ENCODE measurements at places on chromosomes 4 and X. TPM values are rescaled to one million over a fixed set of nuclear protein-coding genes. Genes with fewer than 3 reads are reported as not detected.

DNA sequence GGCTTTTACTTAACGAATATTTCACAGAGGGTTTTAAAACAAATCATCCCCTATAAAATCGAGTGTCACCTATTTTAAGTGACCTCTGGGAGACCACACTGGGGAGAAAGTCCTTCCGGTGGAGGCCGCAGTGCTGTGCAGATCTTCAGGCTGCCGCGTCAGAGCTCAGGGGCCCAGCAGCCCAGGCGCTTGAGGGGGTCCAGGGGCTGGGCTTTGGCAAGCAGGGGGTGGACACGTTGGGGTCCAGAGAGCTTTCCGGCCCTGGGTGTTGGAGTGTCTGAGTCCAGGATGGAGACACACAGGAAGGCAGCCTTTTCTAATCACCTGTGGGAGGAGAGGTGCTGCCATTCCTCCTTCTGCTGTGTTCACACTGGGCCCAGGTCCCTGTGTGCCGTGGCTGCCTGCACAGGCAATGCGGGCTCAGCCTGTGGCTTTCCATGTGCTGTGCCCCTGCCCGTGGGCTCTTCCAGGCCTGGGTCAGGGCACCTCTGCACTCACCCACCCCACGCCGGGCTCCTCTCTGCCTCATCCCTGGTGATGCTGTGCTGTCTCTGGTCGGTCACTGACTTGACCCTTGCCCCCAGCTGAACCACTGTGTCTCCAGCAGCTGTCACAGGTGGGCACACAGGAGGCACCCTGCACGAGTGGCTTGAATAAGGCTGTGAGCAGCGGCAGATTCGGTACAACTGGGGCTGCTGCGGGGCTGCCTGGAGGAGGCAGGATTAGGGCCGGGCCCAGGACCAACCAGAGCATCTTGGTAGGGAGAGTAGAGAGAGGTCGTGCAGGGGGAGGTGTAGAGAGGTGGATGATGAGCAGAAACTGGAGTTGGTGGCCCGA is 10.0 kb downstream of the HTRA3 start:
- no peaks in the 10 kb centered on the region for H3K27me3 ChIP-seq
- H3K27ac ChIP-seq, result no peak overlapping the region
- no peaks in the 10 kb centered on the region for H3K36me3 ChIP-seq
- no peak for DNase-seq
- no peak overlapping the region for H3K4me3 ChIP-seq

GRCh38 chr4:1855333-1856070 is 454 bp downstream of the LETM1 start:
- H3K36me3 ChIP-seq, result no peaks in the 10 kb centered on the region
- H3K27me3 ChIP-seq, result no peaks in the 10 kb centered on the region
- peak; percentile 33 for DNase-seq
- peak overlapping the region; percentile 81 for H3K27ac ChIP-seq
- peak overlapping the region; percentile 82 for H3K4me3 ChIP-seq
- H3K4me1 ChIP-seq, result peaks cover 35% of the 10 kb centered on the region

GRCh38 chr4:136784326-136784725 is 748.0 kb downstream of the PCDH18 start:
- no peaks in the 10 kb centered on the region for H3K27me3 ChIP-seq
- no peak overlapping the region for H3K27ac ChIP-seq
- no peaks in the 10 kb centered on the region for H3K4me1 ChIP-seq

- H3K27me3 ChIP-seq, result no peaks in the 10 kb centered on the region
- no peak for DNase-seq
Observed at GRCh38 chr4:41572956-41573355, 35.0 kb downstream of the LIMCH1 start.

GRCh38 chr4:150656891-150657290 is 74.9 kb downstream of the MAB21L2 start:
- no peak overlapping the region for H3K4me3 ChIP-seq
- H3K36me3 ChIP-seq, result no peaks in the 10 kb centered on the region
- no peaks in the 10 kb centered on the region for H3K4me1 ChIP-seq
- no peak for DNase-seq

GRCh38 chr4:46839128-46839527 is 69.9 kb downstream of the COX7B2 start:
- no peaks in the 10 kb centered on the region for H3K4me1 ChIP-seq
- H3K27me3 ChIP-seq, result no peaks in the 10 kb centered on the region
- no peaks in the 10 kb centered on the region for H3K36me3 ChIP-seq
- no peak for DNase-seq
- H3K4me3 ChIP-seq, result no peak overlapping the region

- H3K27me3 ChIP-seq, result no peaks in the 10 kb centered on the region
- H3K27ac ChIP-seq, result peak overlapping the region; percentile 100
- peak; percentile 85 for DNase-seq
Observed at GRCh38 chrX:2928191-2928582, 952 bp downstream of the ARSD start.

DNA sequence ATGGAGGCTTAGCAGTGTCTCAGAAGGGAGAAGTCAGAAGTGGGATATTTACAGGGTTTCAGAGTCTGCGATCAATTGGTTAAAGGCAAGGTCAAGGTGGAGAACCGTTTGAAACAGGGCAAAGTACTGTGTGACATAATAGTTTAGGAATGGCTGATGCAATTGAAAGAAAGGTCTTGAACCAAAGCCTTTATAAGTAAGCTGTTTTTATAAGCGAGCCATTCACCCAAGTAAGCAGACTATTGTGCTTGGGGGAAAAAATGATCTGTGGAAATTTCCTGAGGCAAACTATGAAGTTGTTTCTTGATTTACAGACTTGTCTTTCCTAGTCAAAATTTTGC is 327.3 kb downstream of the CAMK2D start:
- no peak for DNase-seq
- H3K27ac ChIP-seq, result no peak overlapping the region
- peaks cover 14% of the 10 kb centered on the region for H3K4me1 ChIP-seq
- no peaks in the 10 kb centered on the region for H3K36me3 ChIP-seq
- H3K4me3 ChIP-seq, result no peak overlapping the region

DNA sequence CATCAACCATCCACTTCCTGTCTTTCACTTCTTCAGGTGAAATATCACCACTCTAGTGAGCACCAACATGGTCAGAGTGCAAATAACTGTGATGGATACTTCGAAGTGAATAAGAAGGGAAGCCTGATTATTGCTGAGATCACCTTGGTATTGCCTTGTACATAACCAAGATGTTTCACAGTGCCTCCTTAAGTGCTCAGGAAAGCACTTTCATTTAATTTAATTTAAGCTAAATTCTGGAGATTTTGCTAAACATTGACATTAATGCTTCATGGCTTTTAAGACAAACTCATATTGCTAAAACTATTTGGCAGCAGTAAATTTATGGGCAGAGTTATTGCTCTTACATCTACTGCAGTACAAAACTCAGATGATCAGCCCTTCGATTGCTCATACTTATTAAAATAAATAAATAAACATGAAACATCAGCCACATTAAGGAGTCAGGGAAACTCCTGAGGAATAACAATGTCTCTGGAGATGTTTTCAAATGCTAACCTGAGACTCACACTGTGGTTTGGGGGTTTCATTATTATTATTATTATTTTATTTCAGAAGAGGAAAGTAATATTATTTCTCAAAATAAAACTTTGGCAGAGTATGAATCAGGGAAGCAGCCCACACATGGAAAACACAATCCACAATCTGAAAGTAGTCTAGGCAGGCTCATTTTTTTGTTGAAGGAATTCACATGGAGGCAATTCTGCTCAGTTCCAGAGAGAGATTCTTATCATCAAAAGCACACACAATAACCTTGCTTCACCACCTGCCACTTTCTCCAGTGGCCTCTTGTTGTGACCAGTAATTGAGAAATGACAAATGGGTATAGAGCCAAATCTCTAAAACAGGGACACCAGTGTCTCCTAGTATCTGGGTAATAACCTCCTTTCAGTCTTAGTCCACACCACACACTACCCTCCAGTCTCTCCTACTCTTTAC is 344.2 kb downstream of the MAPK10 start:
- no peak for DNase-seq
- no peak overlapping the region for H3K4me3 ChIP-seq
- no peaks in the 10 kb centered on the region for H3K4me1 ChIP-seq

- no peaks in the 10 kb centered on the region for H3K27me3 ChIP-seq
- no peak overlapping the region for H3K27ac ChIP-seq
- H3K4me3 ChIP-seq, result no peak overlapping the region
- no peaks in the 10 kb centered on the region for H3K36me3 ChIP-seq
Observed at GRCh38 chrX:140521393-140521792, 16.5 kb upstream of the SOX3 start.

- no peak overlapping the region for H3K4me3 ChIP-seq
- H3K36me3 ChIP-seq, result no peaks in the 10 kb centered on the region
- no peaks in the 10 kb centered on the region for H3K4me1 ChIP-seq
- H3K27me3 ChIP-seq, result no peaks in the 10 kb centered on the region
- no peak for DNase-seq
Observed at GRCh38 chrX:13372203-13372980, 52.5 kb upstream of the ATXN3L start.

DNA sequence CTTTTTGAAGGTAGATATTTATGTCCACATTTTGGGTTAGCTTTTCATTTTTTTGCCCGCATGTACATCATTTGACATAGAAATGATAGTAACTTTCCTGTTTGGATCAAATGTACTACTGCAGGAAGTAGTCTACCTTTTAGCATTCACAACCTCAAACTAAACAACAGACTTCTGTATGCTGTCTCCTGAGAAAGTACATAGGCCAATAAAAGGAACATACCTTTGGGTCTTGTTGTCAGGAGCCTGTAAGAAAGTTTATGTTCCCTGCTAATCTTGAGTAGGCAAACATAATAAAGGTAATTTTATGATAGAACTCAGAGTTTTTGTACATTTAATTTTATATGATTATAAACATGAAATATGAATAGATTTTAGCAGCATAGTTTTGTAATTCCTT is 54.2 kb downstream of the STAG2 start:
- no peaks in the 10 kb centered on the region for H3K36me3 ChIP-seq
- H3K27ac ChIP-seq, result no peak overlapping the region
- H3K27me3 ChIP-seq, result no peaks in the 10 kb centered on the region
- peaks cover under 1% of the 10 kb centered on the region for H3K4me1 ChIP-seq
- no peak overlapping the region for H3K4me3 ChIP-seq
- no peak for DNase-seq

GRCh38 chrX:48028091-48028490 is 21.3 kb downstream of the SPACA5 start:
- H3K27me3 ChIP-seq, result no peaks in the 10 kb centered on the region
- H3K36me3 ChIP-seq, result no peaks in the 10 kb centered on the region
- no peaks in the 10 kb centered on the region for H3K4me1 ChIP-seq
- H3K27ac ChIP-seq, result no peak overlapping the region
- no peak for DNase-seq

GRCh38 chr4:90317785-90318184 is 190.6 kb downstream of the CCSER1 start:
- H3K4me1 ChIP-seq, result no peaks in the 10 kb centered on the region
- no peaks in the 10 kb centered on the region for H3K27me3 ChIP-seq
- DNase-seq, result no peak
- no peak overlapping the region for H3K27ac ChIP-seq
- H3K4me3 ChIP-seq, result no peak overlapping the region

GRCh38 chr4:159787901-159788300 is 685.0 kb downstream of the RAPGEF2 start:
- no peak overlapping the region for H3K4me3 ChIP-seq
- no peaks in the 10 kb centered on the region for H3K36me3 ChIP-seq
- no peak for DNase-seq
- no peak overlapping the region for H3K27ac ChIP-seq
- H3K4me1 ChIP-seq, result no peaks in the 10 kb centered on the region
- H3K27me3 ChIP-seq, result no peaks in the 10 kb centered on the region

DNA sequence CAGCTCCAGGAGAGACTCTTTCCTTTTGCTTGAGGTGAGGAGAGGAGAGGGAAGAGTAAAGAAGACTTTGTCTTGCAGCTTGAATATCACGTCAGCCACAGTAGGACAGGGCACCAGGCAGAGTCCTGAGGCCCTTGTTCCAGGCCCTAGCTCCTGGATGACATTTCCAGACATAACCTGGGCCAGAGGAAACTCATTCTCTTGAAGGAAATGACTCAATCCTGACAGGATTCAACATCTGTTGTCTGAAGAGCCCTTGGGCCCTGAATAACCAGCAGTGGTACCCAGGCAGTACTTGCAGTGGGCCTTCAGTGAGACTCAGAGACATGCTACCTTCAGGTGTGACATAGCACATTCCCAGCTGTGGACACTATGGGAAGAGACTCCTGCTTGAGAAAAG is 62.8 kb downstream of the FGF16 start:
- H3K27ac ChIP-seq, result no peak overlapping the region
- no peaks in the 10 kb centered on the region for H3K27me3 ChIP-seq
- H3K36me3 ChIP-seq, result no peaks in the 10 kb centered on the region
- H3K4me3 ChIP-seq, result no peak overlapping the region
- DNase-seq, result no peak

- H3K27ac ChIP-seq, result no peak overlapping the region
- no peaks in the 10 kb centered on the region for H3K4me1 ChIP-seq
- no peak overlapping the region for H3K4me3 ChIP-seq
- no peaks in the 10 kb centered on the region for H3K36me3 ChIP-seq
- H3K27me3 ChIP-seq, result no peaks in the 10 kb centered on the region
Observed at GRCh38 chrX:10922835-10923234, 188.3 kb upstream of the HCCS start.

- no peaks in the 10 kb centered on the region for H3K27me3 ChIP-seq
- H3K4me1 ChIP-seq, result no peaks in the 10 kb centered on the region
- H3K36me3 ChIP-seq, result no peaks in the 10 kb centered on the region
- no peak overlapping the region for H3K4me3 ChIP-seq
- DNase-seq, result no peak
- no peak overlapping the region for H3K27ac ChIP-seq
Observed at GRCh38 chr4:136650541-136651277, 881.6 kb downstream of the PCDH18 start.

GRCh38 chrX:63434665-63435064 is 83.5 kb upstream of the SPIN4 start:
- H3K27ac ChIP-seq, result no peak overlapping the region
- no peak for DNase-seq
- no peaks in the 10 kb centered on the region for H3K4me1 ChIP-seq
- no peak overlapping the region for H3K4me3 ChIP-seq

DNA sequence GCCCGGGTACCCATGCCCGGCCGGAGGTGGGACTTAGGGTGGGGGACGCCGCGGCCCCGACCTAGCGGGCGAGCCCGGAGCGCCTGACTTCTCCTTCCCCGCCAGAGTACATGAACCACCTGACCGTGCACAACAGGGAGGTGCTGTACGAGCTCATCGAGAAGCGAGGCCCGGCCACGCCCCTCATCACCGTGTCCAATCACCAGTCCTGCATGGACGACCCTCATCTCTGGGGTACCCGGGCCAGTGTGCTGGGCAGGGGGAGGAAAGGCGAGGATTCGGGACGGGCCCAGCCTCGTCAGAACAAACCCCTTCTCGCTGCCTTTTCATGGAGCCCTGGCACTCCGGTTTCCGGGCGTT is 622 bp downstream of the TAFAZZIN start:
- peak overlapping the region; percentile 96 for H3K27ac ChIP-seq
- DNase-seq, result peak; percentile 80
- no peaks in the 10 kb centered on the region for H3K36me3 ChIP-seq
- H3K4me1 ChIP-seq, result peaks cover 25% of the 10 kb centered on the region

CXCL3 gene
- 10.0 TPM for total RNA-seq

ATP1B4 gene
- total RNA-seq, result not detected

PRRG1 gene
- total RNA-seq, result 8.4 TPM

CXCL8 gene
- 35.6 TPM for total RNA-seq

RTL5 gene
- total RNA-seq, result 4.1 TPM

CENPI gene
- total RNA-seq, result 0.76 TPM
